ENCODE measurements at places on chromosomes 2 and 18.
A peak's percentile ranks its signal among the peaks of the same experiment; 100 is the strongest.

DNA sequence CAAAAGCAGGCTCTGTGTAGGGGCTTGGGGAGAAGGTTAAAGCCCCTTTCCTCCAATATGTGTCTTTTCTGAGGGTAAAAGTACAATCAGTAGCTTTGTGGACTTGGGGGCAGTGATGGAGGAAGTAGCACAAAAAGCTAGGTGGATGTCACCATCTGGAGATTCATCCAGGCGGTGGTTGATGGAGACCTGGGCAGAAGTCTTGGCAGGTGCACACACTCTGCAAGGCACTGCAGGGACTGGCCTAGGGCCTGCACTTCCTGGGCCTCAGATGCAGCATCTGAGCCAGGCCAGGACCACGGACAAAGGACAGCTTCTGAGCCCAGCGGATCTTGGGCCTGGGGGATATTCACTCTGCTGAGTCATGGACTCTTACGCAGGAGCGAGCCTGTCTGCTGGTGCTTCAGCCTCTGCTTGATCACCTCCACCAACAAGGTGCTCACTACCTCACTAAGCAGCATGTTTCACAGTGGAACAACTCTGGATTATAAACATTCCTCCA, 391.1 kb downstream of the TNS1 start:
- no peak for DNase-seq

- no peak for DNase-seq
Measured at GRCh38 chr2:159635006-159635789, 18.9 kb upstream of the BAZ2B start.

- no peak for DNase-seq
Measured at GRCh38 chr2:183389546-183390080, 265.4 kb downstream of the NUP35 start.

GRCh38 chr2:48948400-48949125, 193.0 kb upstream of the LHCGR start:
- no peak for DNase-seq

DNA sequence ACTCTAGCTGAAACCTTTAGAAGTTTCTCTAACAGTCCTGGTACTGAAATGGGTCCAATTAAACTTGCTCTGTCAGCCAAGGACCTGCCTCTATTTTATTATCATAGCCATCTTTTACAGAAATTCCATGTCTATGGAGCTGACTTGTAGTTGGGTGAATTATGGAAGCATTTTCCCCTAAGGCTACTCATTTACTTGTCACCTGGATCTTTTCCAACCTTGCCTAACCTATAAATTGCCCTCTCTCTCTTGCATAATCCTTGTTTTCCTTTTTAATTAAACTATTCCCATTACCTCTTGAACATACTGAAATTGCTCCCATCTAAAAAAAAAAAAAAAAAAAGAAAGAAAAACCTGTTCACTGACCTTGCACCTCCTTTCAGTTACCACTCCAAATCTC, 74.6 kb upstream of the DOK6 start:
- no peak for DNase-seq

GRCh38 chr2:230694241-230694640, 18.4 kb upstream of the CAB39 start:
- peak; percentile 34 for DNase-seq

GRCh38 chr2:57407772-57408201, 638.8 kb upstream of the VRK2 start:
- DNase-seq = no peak

DNA sequence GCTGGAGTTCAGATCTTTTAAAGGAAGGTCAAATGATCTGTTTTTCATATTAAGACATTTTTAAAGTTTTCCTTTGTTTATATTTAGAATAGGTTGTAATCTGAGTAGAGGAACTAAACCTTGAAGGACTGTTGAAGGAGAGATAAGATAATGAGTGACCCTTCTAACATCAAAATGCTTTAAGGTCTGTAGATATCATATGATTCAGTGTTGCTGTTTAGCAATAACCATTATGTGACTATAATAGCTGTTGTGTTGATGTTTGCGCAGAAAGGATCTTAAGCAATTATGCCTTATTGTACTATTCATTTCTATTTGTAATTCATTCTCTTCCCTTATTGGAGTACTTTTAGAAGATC, 60.0 kb downstream of the SLC16A14 start:
- DNase-seq = no peak

DNA sequence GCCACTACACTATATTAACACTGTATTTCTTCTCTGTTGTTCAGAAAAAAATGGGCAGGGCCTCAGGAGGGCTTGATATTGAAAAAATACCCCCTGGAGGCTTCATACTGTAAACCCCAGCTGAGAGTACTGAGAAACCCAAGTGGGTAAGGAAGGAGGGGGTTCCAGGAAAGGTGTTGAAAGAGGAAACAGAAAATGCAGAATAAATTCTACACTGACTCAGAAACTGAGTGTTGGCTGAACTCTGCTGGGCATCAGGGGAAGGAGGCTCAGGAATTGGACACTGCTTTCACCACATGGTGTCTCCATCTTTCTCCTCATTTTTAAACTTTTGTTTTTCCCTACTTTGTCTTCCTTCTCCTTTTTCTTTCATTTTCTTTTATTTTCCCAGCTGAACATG, 253.7 kb downstream of the DYM start:
- DNase-seq = peak; percentile 30

DNA sequence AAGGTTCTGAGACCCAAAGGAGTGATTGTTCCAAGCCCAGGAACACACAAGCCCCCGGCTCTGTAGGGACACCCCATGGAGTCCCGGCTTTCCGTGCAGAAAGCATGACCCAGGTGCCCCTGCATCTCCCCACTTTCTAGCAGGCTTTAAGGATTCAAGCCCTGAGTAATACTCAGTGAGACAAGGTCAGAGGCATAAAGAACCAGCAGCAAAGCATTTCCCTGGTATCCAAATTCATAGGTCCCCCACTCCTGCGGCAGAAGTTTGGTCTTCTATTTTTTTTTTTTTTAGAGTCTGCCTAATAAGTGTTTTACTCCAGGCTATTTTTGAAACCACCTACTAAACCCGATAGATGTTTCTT, 16.3 kb downstream of the TSHZ1 start:
- no peak for DNase-seq

- no peak for DNase-seq
Measured at GRCh38 chr2:96912346-96913116, 42.7 kb upstream of the SEMA4C start.

DNA sequence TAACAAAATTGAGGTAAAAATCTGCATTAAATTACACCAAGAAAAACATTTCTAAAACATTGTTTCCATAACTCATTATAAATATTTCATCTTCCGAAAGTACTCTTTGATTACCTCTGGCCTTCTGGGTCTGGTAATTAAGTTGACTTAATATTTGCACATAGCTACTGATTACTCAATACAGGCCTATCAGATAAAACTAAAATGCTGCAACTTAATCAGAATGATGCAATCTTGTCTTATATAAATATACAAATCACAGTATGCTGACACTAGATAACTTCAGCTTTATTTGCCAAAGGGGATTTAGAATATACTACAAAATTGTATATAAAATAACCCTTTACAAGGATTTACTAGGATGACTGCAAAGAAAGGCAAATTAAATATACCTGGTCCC, 49.3 kb downstream of the SLC35F5 start:
- no peak for DNase-seq

- DNase-seq = no peak
Measured at GRCh38 chr2:91477731-91478672, 2786.5 kb downstream of the RPIA start.

DNA sequence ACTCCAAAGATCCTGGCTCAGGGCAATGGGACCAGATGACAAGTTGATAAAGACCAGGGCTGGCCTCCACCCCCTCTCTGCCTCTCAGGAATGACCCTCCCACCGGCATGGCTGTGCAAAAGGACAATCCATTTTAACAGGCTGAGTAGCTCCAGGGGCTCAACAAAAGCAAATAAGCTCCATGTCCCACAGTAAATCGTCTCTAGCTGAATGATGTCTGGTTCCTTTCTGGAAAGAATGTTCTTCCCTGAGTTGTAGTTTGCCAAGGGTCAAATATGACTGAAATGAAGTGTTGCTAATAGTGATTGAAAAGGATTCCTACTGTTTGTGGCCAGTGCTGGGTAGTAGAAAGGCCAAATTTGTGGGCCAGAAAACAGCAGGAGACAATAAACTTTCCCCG, 434.4 kb upstream of the ETAA1 start:
- DNase-seq = no peak

DNA sequence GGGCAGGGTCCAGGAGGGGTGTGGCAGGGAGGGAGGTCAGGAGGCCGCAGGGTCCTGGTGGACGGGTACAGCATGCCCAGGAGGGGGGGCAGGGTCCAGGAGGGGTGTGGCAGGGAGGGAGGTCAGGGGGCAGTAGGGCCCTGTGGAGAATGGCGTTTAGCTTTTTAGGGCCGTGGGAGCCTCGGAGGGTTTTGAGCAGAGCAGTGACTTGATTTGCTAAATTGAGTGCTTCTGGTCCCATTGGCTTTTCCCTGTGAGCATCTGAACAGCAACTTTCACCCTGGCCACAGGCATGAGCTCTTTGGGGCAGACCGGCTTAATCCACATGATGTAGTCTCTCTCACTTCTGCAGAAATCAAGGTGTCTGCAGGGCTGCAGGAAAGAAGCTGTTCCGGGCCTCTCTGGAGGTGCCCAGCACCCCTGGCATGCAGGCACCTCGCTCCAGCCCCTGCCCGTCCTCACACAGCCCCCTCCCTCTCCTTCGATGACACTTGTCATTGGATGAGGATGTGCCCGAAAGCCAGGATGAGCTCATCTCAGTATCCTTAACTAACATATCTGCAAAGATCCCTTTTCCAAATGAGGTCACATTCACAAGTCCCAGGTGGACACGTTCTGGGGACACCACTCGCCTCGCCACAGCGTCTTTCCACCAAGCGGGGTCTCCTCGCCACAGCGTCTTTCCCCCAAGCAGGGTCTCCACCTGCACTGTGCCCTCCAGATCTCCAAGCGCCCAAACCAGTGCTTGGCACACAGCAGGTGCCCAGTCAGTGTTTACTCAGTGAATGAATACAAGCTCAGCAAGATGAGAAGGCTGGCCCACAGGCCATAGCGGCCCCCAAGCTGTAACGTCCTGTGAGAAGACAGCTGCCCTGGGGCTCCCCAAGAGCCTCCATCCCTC, 94.0 kb downstream of the NDUFA10 start:
- DNase-seq = no peak

DNA sequence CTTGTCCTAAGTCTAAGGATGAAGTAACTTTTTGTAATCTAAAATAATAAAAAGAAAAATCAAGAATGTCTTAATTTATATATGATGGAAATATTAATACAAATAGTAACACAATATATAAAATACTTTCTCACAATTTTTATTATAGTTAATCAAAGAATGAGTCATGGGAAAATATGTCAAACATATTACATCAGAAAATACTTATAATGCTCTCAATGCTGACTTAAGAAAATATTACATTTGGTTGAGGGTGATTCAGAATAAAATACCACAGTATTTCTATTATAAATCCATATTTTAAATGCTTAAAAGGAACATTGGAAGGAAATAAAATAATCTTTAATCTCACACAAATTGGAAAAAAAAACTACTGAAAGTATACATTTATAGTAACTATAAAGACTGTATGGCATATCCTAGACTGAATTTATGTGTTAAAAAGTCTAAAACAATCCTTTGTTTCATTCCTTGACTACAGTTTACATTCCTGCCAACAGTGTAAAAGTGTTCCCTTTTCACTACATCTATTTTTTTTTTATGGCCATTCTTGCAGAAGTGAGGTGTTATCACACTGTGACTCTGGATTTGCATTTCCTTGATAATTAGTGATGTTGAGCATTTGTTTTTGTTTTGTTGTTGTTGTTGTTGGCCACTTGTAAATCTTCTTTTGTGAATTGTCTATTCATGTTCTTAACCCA, 1573.5 kb upstream of the ACVR2A start:
- DNase-seq = no peak

DNA sequence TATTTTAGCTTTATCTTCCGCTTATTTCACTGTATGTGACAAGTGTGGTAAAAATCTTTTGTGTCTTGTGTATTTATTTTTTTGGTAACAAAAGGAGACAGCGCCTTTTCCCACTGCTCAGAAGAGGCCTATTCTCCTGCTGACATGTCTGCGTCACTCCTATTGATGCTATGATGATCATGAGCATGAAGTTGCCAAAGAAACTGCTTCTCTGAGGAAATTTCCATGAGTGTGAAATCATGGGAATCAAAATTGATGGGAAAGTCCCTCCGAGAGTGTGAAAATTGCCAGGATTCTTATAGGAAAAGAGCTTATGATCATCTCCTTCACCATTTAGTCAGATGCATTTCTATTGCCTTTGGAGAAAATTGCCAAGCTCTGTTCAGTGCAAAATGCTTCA, 36.5 kb upstream of the DARS1 start:
- DNase-seq = no peak

GRCh38 chr2:72924353-72925240, 7.3 kb downstream of the EMX1 start:
- DNase-seq = no peak

DNA sequence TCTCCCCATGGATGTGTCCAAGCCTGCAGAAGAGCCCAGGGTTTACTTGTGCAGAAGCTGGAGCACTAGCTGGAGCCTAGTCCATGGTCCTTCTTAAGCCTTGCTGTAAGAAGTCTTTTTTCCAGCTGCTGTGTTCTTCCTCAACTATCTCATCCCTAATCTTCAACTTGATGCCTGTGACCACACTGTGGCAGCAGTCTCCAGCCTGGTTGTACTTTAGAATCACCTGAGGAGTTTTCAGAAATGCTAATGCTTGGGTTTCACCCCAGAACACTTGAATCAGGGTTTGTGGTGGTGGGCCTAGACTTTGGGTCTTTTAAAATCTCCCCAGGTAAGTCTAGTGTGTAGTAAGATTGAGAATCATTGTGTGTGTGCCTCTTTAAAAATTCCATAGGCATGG, 173.6 kb downstream of the ADCYAP1 start:
- no peak for DNase-seq

GRCh38 chr2:2586931-2587330, 255.9 kb upstream of the MYT1L start:
- no peak for DNase-seq

GRCh38 chr2:69017835-69018234, 4.9 kb downstream of the ANTXR1 start:
- no peak for DNase-seq

- no peak for DNase-seq
Measured at GRCh38 chr2:60068755-60069154, 484.7 kb downstream of the BCL11A start.

- peak; percentile 39 for DNase-seq
Measured at GRCh38 chr2:216499641-216500218, 1.1 kb downstream of the RPL37A start.

DNA sequence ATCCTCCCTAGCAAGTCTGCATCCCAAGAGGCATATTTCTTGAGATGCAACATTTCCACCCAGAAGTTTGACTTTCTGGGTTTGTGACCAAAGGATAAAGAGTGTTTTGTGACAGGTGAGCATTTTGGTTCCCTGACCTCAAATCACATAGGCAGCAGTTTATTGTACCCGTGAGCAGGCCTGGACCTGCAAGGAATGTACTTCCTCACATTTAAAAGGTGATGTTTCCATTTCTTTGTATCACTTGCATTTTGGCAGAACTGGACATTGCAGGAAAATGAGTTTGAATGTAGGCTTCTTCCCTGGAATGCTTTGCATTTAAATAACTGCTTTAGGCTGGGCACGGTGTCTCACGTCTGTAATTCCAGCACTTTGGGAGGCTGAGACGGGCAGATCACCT, 160.7 kb downstream of the ALPK2 start:
- no peak for DNase-seq

- no peak for DNase-seq
Measured at GRCh38 chr2:4673025-4673489, 969.7 kb downstream of the DCDC2C start.
